ENCODE measurements at places on chromosomes 3 and 15.

- DNase-seq: no peak
Observed at GRCh38 chr15:89009080-89009479, 79.2 kb upstream of the ABHD2 start.

- DNase-seq: peak; percentile 68
Observed at GRCh38 chr3:58167431-58168351, 43.1 kb downstream of the DNASE1L3 start.

DNA sequence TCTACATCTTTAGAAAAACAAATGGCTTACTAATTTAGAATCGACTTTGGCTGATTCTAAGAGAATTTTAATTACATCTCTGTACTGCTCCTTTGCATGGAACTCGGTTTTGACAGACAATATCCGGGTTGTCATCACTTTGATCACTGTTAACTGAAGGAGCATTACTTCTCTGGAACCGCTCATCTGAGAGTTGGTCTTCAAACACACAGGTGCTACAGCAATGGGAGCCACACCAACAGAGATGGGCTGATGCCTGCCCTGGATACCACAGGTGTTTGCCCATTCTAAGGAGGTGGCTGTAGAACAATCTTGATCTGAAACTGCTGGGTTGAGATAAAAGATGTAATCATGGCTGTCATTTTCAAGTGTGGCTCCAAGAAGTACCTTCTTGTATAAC, 21.6 kb downstream of the LINS1 start:
- no peak for DNase-seq

DNA sequence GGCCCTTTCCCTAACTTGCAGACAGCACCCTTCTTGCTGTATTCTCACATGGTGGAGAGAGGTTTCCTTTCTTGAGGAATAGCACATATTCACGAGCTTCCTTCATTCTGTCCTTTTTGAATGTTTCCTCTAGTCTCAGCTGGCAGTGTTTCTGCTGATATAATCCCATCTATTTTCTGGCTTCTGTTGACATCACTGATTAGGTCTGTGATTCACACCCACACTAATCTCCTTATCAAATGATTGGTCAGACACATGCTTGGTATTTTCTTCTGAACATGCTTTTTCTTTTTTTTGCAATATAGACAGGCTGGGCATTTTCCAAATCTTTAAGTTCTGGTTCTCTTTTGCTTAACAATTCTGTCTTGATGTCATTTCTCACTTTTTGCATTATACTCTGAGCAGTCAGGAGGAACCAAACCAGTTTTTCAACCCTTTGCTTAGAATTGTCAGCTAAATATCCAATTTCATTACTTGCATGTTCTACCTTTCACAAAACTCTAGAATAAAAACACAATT, 65.4 kb downstream of the OXSM start:
- no peak for DNase-seq

GRCh38 chr3:20280257-20280656, 94.3 kb upstream of the SGO1 start:
- DNase-seq: no peak

GRCh38 chr3:45753095-45753494, 43.2 kb downstream of the SLC6A20 start:
- no peak for DNase-seq

DNA sequence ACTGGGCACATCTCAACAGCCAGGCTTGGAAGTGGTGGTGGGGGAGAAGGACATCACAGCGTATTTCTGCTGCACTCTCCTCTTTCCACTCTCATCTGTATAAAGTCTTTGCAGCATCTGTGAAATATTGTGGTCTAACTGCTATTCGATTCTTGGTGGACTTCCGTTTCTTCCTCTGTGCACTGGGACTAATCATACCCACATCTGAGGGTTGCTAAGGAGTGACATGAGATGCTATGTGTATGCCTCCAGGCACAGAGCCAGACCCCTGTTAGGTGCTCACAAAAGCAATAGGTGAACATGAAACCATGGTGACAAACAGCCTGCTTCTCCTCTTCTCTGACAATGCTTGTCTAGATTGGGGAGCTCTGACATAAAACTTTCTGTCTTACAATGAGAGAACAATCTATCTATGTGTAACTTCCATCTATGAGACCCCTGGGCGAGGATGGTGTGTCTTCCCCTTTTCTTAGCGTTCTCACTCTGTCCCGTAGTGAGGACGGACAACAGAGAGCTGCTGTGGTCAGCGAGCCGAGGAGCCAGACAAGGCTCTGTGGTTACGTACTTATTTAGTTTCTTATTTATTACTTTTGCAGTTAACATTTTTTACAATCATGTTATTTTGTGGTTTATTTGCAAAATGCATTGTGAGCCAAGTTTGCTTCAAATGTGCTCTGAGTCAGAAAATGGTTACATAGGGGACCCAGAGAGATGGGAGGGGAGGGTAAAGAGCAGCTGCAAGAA, 196.7 kb upstream of the TPRG1 start:
- DNase-seq: no peak

GRCh38 chr3:129593595-129594339, 12.7 kb downstream of the PLXND1 start:
- DNase-seq: no peak

- DNase-seq: peak; percentile 58
Observed at GRCh38 chr3:37892927-37893600, 31.4 kb downstream of the CTDSPL start.

DNA sequence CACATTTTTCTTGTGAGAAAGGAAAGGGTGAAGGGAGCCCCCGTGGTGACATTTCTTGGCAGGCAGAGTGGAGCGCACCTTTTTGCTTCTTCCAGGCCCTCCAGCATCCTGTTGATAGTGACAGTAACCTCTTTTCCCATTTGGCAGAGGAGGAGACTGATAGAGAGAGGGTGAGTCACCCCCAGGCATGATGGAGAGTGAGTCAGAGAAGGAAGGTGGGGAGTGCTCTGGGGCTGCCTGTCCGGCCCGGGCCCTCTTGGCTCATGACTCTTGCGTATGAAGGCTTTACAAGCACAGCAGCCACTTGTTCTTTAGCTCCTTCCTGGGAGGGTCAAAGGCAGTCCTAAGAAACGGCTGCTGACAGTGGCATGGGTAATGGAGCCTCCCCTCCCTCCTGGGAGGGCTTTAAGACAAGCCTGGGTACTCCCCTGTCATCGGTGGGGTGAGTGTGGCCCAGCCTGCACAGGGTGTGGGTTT, 16.0 kb downstream of the ANKRD63 start:
- peak; percentile 33 for DNase-seq

GRCh38 chr3:12994357-12994606, 78.9 kb downstream of the IQSEC1 start:
- DNase-seq: peak; percentile 55

- no peak for DNase-seq
Observed at GRCh38 chr15:29569533-29570092, 252.7 kb downstream of the TJP1 start.

DNA sequence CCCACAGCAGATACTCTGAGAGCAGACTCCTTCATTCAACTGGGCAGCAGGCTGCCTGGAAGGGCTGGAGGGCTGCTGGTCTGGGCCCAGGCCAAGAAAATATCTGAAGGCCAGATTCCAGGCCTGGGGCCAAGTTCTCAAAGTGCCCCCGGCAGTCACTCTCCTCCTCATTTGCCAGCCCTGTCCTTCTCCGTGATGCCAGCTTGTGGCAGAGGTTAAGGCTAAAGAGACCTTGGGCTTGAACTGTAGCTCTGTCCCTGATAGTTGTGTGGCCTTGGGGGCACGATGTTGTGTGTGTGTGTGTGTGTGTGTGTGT, 39.0 kb downstream of the FAM3D start:
- DNase-seq: peak; percentile 79

DNA sequence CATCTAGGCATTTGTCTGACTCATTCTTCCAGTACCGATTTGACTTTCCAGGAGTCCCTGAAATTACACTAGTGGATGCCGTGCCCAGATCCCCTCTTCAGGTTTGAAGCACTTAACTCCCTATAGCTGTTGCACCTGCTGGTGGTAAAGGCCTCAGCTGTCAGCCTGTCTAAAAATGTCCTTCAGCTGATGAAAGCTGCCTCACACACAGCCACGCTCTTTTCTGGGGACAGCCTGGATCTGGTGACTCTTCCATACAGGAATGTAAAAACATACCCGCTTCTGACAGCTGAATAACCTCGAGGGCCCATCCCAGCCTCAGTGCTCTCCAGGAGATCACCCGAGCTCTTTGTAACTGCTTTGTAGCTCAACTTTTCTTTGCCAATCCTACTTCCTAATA, 534.1 kb upstream of the GRM7 start:
- no peak for DNase-seq

Measured in body of pancreas (tissue), 4 donors.